Activated CD4-positive, alpha-beta T cell treated with anti-CD3 and anti-CD28 coated beads, Interleukin-10, Interleukin-2, amounts not matched to agents 100 ng/mL and 50 ng/mL, durations not matched to agents 16 hours and 8 hours (primary cell): ENCODE measurements at places on chromosomes 2 and 18.

DNA sequence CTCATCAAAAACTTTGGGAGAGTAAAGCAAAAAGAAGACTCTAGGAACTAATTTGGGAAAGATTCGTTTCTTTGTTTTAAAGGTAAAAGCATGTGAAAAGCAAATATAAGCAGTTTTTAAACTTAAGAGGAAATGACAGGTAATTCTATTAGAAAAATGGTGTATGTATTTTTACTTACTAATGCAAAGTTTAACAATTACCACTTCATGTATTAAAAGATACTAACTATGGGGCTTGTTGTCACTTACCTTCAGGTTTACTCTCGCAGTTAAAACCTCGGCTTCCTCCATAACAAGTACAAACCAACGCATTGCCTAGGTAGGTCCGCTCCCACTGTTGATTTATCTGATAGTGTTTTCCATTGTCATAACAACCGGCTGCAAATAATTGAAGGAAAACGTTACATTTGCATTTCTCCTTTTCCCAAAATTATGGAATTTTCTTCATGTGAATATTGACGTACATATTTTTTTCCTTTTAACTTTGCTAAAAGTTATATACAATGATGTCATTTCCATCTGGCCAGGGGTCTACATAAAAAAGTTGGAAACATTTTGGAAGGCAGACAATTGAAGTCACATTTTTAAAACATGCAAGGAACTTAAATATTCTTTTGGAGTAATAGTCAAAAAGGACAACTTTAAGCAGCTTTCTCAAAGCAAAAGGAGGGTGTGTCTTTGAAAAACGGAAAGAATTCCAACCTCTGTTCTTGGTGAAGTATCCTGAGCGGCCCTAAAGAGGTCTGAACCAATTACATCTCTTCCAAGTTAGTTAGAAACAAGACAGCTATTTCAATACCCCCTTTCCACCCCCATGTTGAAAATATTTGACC is 1.2 kb downstream of the FN1 start:
- DNase-seq: no peak

DNA sequence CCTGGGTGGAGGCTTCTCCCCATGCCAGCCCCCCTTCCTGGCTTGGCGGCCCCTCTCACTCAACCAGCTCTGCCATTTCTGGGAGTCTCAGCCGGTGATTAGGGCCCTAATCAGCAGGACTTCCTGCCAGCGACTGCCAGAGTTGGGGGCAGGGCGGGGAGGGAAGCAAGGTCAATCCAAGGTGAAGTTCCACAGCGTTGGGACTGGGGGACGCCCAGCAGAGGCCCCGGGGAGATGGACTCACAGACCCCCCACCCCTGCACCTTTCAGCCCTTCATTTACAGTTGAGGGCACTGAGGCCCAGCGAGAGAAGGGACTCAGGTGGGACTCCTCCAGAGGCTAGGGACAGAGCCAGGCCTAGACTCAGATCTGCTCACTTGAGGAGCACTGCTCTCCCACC is 65.3 kb downstream of the TNS1 start:
- DNase-seq: no peak

- no peak for DNase-seq
These were observed 2.2 kb downstream of the IRS1 start for GRCh38 chr2:226797289-226797988.

DNA sequence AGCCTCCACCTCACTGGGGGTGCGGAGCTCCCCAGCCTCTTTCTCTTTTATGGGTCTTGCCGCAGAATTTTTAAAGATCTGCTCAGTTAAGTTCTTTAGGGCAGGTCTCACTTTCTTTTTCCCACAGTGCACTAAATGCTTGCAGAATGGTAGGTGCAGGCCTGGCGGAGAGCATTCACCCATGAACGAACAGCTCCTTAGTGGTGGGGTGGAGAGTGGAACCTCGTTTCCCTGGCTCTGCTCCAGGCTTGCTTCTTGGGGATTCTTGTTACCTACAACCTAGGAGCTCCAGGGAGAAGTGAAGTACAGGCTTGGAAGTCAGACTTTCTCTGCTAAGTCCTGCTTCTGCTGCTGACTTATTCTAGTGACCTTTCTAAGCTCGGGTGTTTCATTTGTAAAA is 70.3 kb upstream of the PXDN start:
- DNase-seq: no peak

DNA sequence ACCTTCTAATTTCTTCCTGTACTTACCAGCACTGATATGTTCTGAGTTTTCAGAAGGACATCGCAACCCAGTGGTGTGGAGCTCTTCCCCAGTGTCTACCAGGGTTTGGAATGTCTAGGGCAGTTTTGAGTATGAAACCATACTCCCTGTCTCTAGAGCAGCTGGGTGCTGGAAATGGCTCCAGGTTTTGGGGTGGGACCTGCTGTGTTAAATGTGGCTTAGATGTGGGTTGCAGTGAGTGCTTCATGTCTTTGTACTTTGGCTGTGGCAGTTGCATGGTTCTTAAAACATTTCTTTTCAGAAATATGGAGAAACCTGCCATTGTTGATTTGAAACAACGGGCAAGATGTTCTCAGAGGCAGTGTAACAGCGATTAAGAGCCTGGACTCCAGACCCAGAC is 48.5 kb downstream of the ACSL3 start:
- DNase-seq: no peak

DNA sequence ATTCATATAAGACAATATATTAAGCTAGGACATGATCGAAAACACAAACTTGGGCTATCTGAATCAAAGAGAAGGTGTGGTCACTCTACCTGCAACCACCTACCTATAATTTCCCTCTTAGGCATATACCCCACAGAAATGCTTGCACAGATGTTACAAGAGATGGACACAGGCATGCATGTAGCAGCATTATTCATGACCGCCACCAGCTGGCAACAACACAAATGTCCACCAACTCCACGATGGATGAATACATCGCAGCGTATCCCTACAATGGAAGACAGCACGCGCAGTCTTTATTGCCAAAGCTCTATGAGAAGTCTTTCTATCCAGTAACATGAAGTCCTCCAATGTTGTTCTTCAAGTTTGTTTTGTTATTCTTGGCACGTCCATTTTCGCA is 90.8 kb downstream of the ARL4C start:
- no peak for DNase-seq

DNA sequence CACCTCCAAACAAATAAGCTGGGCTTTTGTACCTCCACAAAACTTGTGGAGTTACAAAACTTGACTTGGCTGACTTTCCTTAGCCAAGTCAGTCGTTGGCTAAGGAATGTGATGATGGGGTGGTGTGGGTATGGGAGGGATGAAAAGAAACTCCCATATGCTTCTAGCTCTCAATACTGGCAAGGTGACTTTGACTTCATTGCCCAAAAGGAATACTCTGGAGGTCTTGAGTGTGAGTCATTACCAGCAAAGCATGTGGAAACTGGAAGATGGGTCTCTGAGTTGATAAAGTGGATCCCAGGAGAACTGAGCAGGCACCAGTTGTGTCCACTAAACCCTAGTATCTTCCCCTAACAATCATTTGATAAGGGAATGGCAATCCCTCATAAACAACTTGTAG is 226.7 kb downstream of the GULP1 start:
- DNase-seq: no peak
